Sigmoid colon (tissue), 7 donors: ENCODE measurements at places on chromosomes 3 and 15. TPM values are rescaled to one million over a fixed set of nuclear protein-coding genes. Genes with fewer than 3 reads are reported as not detected.

GRCh38 chr15:85496151-85496550, 115.7 kb downstream of the AKAP13 start:
- H3K27me3 ChIP-seq = no peaks in the 10 kb centered on the region
- H3K36me3 ChIP-seq = no peaks in the 10 kb centered on the region
- H3K27ac ChIP-seq = no peak overlapping the region
- DNase-seq = no peak
- H3K4me3 ChIP-seq = no peak overlapping the region

DNA sequence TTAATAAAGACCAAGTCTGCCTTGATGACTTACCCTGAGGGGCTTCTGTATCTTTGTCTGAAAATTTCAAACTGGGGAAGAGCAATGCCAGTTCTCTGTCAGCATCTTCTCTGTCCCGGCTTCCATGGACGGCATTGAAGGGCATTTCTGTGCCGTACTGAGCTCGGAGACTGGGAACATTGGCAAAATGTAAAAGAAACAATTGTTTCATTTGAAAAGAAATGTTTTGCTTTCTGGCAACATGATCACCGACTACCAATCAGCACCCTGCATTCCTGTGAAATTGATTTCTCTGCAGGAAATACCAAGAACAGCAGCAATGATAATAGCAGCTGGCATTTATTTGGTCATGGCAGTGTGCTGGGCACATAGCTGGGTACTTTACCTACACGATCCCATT, 26.2 kb downstream of the NME9 start:
- peaks cover 14% of the 10 kb centered on the region for H3K36me3 ChIP-seq
- DNase-seq = no peak
- no peaks in the 10 kb centered on the region for H3K4me1 ChIP-seq
- H3K27ac ChIP-seq = no peak overlapping the region
- H3K27me3 ChIP-seq = no peaks in the 10 kb centered on the region
- H3K4me3 ChIP-seq = no peak overlapping the region

DNA sequence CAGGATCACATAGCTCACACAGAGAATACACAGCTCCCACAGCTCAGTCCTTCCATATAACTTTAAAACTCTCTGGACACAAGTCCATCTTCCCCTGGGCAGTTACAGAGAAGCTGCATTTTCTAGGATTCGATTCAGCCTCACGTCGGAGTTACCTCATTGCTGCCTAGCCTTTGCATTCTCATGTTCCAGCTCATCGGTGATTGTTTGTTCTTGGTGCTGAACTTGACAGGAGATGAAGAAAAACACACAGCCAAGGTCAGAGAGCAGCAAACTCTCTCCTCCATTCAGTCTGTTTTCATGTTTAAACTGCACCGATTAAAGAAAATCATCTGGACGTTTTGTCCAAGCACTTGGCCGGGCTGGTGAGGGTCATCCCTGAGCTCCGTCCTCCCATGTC, 375.5 kb upstream of the CFAP20DC start:
- no peaks in the 10 kb centered on the region for H3K36me3 ChIP-seq
- no peak for DNase-seq
- no peaks in the 10 kb centered on the region for H3K27me3 ChIP-seq
- no peaks in the 10 kb centered on the region for H3K4me1 ChIP-seq
- no peak overlapping the region for H3K4me3 ChIP-seq

- H3K36me3 ChIP-seq = no peaks in the 10 kb centered on the region
- no peak overlapping the region for H3K27ac ChIP-seq
- H3K27me3 ChIP-seq = no peaks in the 10 kb centered on the region
- no peak for DNase-seq
Observed at GRCh38 chr3:153130312-153130977, 31.6 kb upstream of the RAP2B start.

- H3K27ac ChIP-seq = no peak overlapping the region
- DNase-seq = no peak
- H3K27me3 ChIP-seq = no peaks in the 10 kb centered on the region
- H3K4me3 ChIP-seq = no peak overlapping the region
- no peaks in the 10 kb centered on the region for H3K4me1 ChIP-seq
Observed at GRCh38 chr3:197093871-197094270, 64.3 kb upstream of the MELTF start.

DNA sequence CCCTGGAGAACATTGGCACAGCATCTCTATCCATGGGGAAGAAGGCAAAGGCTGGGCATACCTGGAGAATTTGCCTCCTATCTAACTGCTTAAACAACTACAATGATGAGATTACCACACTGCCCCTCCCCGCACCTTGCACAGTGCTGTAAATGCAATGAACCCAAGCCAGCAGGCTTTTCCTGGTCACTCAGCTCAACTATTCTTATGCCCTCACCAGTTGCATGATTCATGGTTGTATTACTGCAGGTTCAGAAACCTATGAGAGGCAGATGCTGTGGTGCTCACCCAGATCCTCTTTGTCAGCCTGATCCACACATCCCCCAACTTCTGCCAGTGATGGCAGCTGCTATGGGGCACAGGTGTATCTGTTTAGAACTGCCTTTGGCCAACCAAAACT, 77.7 kb upstream of the STAC start:
- no peaks in the 10 kb centered on the region for H3K36me3 ChIP-seq
- no peaks in the 10 kb centered on the region for H3K4me1 ChIP-seq
- H3K4me3 ChIP-seq = no peak overlapping the region
- no peak overlapping the region for H3K27ac ChIP-seq

- H3K27me3 ChIP-seq = no peaks in the 10 kb centered on the region
- H3K4me3 ChIP-seq = no peak overlapping the region
- H3K36me3 ChIP-seq = no peaks in the 10 kb centered on the region
- no peak for DNase-seq
Observed at GRCh38 chr3:100330651-100331050, 3.9 kb upstream of the NIT2 start.

DNA sequence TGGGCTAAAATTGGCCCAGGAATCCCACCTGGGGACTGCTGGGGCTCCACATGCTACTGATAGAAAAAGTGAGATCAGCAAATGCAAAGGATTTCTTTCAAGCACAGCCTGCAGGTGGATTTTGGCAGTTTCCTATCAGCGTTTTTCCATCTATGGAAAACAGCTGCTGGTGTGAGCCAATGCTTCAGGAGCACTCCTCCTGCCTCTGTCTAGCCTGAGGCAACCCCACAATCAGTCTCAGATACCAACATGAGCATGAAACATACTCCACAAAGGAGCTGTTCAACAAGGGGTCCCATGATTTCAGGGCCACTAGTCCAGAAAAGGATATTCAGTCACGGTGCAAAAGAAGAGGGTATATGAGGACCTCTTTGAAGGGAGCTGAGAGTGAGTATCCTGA, 311.5 kb upstream of the THBS1 start:
- H3K4me3 ChIP-seq = no peak overlapping the region
- no peaks in the 10 kb centered on the region for H3K36me3 ChIP-seq
- H3K4me1 ChIP-seq = peaks cover 9% of the 10 kb centered on the region

DNA sequence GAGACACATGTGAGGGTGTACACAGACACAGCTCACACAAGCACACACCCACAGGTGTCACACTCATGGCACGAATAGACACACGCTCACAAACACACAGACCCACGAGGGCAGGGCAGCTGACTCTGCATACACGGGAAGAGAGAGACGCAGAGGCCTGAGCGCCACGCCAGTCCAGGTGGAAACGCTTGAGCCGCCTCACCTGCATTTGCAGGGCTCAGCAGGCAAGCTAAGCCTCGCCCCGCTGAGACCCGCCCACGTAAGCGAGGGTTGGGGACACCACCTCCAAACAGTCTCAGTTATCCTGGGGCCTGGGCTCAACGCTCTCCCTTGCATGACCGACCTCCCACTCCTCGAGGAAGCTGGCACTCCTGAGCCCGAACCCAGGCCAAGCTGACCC, 73.2 kb downstream of the TLE3 start:
- H3K27ac ChIP-seq = peak overlapping the region; percentile 72
- no peaks in the 10 kb centered on the region for H3K27me3 ChIP-seq
- DNase-seq = no peak
- no peaks in the 10 kb centered on the region for H3K36me3 ChIP-seq
- H3K4me3 ChIP-seq = no peak overlapping the region
- peaks cover 38% of the 10 kb centered on the region for H3K4me1 ChIP-seq

- H3K27me3 ChIP-seq = no peaks in the 10 kb centered on the region
- H3K36me3 ChIP-seq = no peaks in the 10 kb centered on the region
- DNase-seq = no peak
- no peaks in the 10 kb centered on the region for H3K4me1 ChIP-seq
- no peak overlapping the region for H3K27ac ChIP-seq
Observed at GRCh38 chr3:53478166-53478830, 16.1 kb upstream of the CACNA1D start.

DNA sequence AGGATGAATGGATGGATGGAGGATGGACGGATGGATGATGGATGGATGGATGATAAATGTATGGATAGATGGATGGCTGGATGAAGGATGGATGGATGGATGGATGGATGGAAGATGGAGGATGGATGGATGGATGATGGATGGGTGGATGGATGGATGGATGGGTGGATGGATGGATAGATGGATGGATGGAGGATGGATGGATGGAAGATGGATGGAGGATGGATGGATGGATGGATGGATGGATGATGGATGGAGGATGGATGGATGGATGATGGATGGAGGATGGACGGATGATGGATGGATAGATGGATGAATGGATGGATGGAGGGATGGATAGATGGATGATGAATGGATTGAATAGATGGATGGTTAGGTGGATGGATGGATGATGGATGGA, 210.6 kb upstream of the IGF1R start:
- no peaks in the 10 kb centered on the region for H3K27me3 ChIP-seq
- DNase-seq = no peak
- no peak overlapping the region for H3K4me3 ChIP-seq
- no peaks in the 10 kb centered on the region for H3K36me3 ChIP-seq
- peaks cover 2% of the 10 kb centered on the region for H3K4me1 ChIP-seq

DNA sequence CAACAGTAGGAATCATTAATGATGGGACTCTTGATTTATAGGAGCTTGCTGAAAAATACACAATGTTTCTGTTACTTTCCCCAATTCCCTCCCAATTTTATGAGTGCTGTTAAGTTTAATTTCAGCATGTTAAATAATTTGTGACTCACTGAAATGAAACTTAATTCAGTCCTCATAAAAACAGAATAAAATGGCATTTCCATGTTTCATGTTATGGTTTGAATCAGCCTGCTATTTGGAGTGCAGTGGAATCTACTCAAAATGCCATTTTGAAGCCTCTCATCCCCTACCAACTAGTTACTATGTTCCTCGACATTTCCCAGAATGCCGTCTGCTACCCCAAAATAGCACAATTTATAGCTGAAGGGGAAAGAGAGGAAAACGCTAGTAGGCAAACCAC, 237.5 kb downstream of the ADAMTS17 start:
- H3K27me3 ChIP-seq = no peaks in the 10 kb centered on the region
- H3K4me3 ChIP-seq = no peak overlapping the region
- H3K36me3 ChIP-seq = no peaks in the 10 kb centered on the region
- DNase-seq = no peak
- no peak overlapping the region for H3K27ac ChIP-seq

GRCh38 chr3:22942981-22943380, 260.1 kb upstream of the UBE2E2 start:
- peaks cover 8% of the 10 kb centered on the region for H3K4me1 ChIP-seq
- no peak for DNase-seq
- no peak overlapping the region for H3K4me3 ChIP-seq
- H3K27me3 ChIP-seq = no peaks in the 10 kb centered on the region

DNA sequence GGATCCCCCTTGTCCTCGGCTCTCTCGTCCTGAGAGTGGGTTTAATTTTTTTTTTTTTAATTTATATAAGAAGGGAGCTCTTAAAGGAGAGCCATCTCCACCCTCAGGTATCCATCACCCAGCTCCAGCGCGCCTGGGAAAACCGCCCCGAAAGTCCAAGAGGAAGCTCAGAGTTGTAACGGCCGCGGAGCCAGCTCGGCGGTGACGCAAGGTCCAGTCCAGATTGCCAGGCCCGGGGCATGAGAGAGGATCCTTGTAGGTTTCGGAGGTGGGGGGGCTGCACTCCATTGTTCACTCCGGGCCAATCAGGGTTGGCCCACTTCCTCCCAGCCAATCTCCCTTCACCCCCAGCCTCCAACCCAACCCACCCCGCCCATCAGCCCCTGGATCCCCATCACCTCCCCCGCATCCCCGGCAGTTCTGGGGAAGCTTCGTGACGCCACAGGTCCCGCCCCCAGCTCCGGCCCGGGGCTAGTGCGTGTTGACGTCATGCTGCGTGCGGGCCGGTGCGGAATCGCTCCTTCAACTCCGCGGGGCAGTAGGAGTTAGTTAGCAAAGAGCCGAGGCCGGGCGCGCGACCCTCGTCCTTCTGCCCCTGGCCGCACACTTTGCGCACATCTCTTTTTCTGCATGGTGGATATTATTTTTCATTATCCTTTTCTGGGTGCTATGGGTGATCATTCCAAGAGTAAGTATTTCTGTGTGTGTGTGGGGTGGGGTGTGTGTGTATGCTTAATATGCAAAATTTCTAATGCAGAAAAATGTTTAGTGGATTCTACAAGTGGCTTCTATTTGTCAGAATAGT, at the start of gene ISL2:
TSS of gene ISL2 (plus strand) at position 520 of the 805 bp plus-strand sequence. CDS start at position 631, 111 bp downstream.
- peaks cover 54% of the 10 kb centered on the region for H3K4me1 ChIP-seq
- H3K36me3 ChIP-seq = no peaks in the 10 kb centered on the region
- peak; percentile 97 for DNase-seq
- H3K27ac ChIP-seq = peak within 1 kb of the TSS; percentile 65
- H3K27me3 ChIP-seq = peaks cover 76% of the 10 kb centered on the region
- peak within 1 kb of the TSS; percentile 45 for H3K4me3 ChIP-seq

DNA sequence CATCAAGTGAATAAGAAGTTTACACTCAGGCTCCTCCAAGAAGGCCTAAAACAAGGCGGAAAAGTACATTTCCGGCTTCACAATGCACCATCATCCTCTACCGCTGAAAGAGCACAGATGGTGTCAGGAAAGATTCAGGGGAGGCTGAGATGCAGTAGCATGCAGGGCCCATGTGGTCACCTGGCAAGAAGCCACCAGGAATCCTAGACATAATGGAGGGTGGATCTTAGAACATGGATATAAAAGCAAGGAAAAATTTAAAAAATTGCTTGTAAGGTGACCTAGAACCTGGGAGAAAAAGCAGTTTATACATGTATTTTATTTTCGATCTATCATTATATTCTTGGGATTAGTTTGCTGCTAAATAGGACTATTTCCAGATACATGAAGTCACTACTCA, 21.9 kb upstream of the OTOL1 start:
- no peak for DNase-seq
- no peak overlapping the region for H3K27ac ChIP-seq
- H3K4me1 ChIP-seq = no peaks in the 10 kb centered on the region
- no peak overlapping the region for H3K4me3 ChIP-seq
- no peaks in the 10 kb centered on the region for H3K36me3 ChIP-seq

The TOPBP1 gene
- total RNA-seq = 17.5 TPM

The CCR1 gene
- total RNA-seq = 16.3 TPM

The MOBP gene
- not detected for total RNA-seq

The TMEM158 gene
- total RNA-seq = 12.2 TPM

The GRK7 gene
- not detected for total RNA-seq
